ENCODE measurements at places on chromosomes 5 and 9.
A peak's percentile ranks its signal among the peaks of the same experiment; 100 is the strongest.

DNA sequence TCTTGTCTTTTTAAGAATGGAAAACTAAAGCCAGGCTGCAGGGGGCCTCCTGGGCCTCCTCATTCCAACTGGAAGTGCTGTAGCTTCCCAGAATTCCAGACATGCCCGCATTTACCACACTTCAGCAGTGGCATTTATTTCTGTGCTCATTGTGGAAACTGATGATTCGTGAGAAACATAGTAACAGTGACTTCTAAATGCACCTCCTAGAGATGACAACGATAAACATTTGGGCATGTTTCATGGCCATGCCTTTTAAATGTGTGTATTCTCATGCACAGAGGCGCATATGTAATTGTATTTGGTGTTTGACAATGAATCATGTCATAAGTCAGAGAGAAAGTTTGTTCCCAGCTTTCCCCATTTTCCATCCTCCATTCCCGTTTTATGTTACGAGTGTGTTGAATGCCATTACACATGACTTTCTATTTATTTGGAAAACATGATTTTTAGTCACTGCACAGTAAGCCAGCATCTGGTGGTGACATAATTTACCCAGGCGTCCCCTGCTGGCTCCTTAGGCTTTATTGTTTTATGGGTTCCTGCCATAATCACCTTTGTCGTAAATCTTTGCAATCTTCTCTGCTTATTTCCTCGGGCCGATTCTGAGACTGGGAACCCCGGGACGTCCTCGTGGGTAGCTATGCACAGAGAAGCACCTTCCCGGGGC, 68.8 kb upstream of the FCN2 start:
- DNase-seq, result no peak

GRCh38 chr9:112043423-112043822, 131.7 kb downstream of the SUSD1 start:
- DNase-seq, result no peak

- DNase-seq, result peak; percentile 74
Measured at GRCh38 chr9:131237931-131238401, 38.3 kb downstream of the FAM78A start.

GRCh38 chr5:43305948-43306565, 7.2 kb downstream of the HMGCS1 start:
- DNase-seq, result no peak

DNA sequence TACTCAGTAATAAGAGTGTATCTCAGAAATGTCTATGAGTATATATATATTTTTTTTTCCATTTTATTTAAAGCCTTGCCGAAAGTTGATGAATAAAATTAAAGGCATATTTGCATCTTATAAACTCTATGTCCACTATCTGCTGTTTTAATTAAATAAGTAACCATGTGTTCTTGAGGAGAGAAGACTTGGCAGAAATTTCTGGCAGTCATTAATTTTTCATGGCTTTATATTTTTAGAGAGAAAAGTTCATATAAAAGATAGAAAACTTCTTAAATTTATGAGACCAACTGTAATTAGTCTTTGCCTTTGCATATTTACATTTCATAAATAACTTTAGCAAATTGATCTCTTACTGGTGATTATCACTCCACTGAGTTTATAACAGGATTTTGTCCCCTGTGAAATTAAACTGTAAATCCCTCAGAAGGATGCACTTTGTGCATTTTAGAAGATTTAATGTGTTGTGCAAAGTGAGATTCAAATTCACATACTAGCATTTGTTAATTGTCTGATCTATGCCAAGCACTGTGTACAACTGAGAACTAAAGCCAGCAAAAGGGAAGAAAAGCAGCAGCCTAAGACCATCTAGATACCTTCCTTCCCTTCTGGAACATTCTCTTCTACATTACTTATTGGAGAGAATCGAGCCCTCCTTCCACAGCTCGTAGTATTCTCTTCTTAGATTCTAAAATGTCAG, 108.7 kb downstream of the SNCAIP start:
- DNase-seq, result no peak

DNA sequence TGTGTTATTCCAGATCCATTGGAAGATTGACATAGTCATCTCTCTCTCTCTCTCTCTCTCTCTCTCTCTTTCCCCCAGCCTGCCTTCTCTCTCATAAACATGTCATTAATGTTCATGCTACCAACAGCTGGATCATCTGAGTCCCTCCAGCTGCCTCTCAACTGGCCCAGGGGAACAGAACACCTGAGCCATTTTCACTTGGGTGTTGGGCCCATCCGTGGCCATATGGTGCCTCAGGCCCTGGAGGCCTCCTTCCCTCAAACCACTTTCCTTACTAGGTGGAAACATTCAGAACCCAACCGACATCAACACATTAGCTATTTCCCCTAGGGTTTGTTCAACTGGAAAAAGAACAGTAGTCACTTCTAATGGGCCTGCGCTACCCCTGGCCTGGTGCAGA, 196.2 kb downstream of the FRMD3 start:
- DNase-seq, result no peak

DNA sequence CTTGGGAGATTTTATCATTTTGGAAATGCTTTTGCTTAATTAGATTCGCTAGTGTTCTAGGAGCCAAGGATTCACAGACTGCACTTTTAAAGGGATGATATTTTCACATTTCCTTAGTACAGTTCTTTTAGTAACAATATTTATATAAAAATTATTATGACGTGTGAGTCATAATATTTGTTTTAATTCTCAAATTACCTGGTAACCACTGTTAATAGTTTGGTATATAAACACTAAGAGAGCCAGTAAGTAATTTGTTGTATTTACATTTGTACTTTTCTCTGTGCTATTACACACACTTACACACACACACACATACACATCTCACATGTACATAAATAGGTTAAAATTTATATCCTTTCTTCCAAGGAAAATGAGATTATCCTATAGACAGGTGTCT, 58.8 kb upstream of the RAD23B start:
- DNase-seq, result no peak

DNA sequence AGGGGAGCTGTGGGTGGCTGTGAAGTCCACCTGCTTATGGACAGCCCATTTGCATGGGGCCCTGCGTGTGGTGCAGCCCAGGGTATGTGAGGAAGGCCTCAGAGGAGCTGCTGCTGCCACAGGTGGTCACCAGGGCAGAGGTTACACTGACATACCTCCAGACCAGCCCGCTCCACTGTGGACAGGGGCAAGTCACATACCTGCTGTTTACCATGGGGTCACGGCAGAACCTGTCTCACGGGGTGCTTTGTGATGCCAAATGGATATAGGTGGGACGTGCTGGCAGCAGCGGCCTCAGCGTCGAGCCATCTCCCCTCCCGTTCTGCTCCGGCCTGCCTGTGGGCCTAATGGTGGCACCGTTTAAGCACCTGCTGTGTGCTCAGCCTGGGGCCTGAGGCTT, 127.5 kb upstream of the LMX1B start:
- no peak for DNase-seq

DNA sequence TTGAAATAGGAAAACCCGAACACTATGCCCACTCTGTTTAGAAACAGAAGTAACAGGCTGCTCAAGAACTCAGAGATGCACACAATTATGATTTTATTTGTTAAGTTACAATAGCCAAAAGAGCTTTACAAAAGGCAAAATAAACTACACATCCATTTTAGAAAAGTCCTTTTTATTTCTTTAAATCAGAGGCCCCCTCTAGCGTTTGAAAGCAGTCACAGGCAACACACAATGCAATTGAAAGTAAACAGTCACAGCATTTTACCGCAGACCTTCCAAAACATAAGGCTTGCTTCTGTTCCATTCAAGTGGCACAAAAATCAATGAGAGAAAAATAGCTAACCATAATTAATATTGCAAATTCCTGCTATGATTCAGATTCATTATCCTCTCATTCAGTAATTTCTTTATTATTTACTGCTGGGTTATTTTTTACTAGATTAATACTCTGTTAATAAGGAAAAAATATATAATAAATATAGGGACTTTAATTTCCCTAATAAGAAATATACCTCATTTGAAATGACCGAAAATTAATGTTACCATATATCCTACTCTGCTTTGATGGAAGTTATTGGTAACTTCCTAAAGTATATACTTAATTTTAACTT, 78.3 kb downstream of the CEP120 start:
- DNase-seq, result no peak

GRCh38 chr9:99431103-99431502, 209.0 kb downstream of the SEC61B start:
- DNase-seq, result no peak

DNA sequence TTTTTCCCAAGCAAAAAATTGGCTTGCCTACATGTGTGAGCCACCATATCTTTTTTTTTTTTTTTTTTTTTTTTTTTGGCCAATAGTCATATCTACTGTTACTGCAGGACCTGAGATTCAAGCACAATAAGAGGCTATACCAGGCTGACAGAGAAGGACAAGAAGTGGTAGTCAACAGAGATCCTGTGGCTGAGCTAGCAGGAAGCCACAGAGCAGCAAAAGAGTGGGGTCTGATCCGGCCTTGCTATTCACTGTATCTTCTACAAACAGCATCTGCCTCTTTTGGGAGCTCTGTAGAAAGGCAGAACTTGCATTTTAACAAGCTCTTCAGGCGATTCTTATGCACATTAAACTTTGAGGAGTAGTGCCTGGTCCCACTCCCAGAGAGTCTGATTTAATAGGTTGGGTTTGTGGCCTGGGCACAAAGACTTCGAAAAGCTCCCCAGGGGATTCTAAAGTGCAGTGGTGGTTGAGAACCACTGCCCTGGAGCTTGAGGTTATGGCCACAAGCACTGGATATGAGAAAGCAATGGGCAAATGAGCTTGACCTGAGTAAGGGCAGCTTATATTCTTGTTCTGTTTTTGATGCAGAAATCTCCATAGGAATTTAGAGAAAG, 162.8 kb downstream of the PIK3R1 start:
- peak; percentile 25 for DNase-seq

GRCh38 chr9:84622981-84623380, 46.5 kb upstream of the NTRK2 start:
- no peak for DNase-seq
